ENCODE measurements at places on chromosomes 3 and 15.
A peak's percentile ranks its signal among the peaks of the same experiment; 100 is the strongest.

- peak; percentile 14 for DNase-seq
These were observed 5.0 kb upstream of the UBE2E1 start for GRCh38 chr3:23800731-23801130.

- DNase-seq = no peak
These were observed 19.0 kb upstream of the FAM240A start for GRCh38 chr3:46593274-46593862.

GRCh38 chr3:164023480-164023879, 1054.8 kb downstream of the SI start:
- DNase-seq = no peak

DNA sequence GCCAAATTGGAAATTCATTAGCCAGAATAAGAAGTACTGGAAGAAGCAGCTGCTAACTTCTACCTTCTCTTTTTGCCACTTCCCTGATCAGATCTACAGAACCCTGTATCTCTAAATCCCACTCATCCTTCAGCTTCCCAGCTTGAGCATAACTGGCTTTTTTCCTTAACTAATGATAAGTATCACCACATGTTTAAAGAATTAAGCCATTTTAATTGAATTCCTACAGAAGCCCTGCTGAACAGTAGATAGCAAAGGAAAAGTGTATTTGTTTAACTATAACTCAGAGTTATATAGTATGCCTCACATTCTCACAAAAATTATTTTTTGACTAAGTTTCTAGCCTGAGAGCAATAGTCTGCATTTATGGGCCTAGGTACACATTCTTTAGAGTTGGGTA, 262.4 kb downstream of the UBE2E2 start:
- no peak for DNase-seq

DNA sequence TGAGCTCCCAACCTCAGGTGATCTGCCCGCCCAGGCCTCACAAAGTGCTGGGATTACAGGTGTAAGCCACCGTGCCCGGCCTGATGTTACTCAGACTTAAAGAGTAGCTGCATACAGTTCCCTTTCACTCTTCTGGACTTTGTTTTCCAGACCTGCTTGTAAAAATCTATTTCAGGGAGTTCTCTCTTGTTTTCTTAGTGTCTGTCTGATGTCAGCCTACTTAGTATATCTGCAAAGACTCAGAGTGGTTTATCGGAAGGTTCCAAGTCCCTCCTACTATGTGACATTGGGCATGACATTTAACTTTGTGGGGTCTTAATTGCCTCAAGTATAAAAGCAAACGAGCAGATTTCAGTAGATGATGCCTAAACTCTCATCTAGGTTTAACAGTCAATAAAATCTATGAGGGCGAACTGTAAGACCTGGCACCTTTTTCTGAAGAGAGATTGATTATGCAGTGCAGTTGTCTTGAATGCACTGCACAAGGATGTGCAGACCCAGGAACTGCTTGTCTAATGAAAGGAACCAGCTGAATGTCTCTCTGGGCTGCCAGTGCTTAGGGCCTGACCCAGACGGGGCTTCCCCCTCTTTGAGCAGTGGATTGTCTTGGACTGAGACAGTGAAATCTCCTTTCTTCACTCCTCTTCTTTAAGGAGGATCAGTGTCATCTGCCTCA, 301.4 kb downstream of the PTPRG start:
- DNase-seq = no peak

DNA sequence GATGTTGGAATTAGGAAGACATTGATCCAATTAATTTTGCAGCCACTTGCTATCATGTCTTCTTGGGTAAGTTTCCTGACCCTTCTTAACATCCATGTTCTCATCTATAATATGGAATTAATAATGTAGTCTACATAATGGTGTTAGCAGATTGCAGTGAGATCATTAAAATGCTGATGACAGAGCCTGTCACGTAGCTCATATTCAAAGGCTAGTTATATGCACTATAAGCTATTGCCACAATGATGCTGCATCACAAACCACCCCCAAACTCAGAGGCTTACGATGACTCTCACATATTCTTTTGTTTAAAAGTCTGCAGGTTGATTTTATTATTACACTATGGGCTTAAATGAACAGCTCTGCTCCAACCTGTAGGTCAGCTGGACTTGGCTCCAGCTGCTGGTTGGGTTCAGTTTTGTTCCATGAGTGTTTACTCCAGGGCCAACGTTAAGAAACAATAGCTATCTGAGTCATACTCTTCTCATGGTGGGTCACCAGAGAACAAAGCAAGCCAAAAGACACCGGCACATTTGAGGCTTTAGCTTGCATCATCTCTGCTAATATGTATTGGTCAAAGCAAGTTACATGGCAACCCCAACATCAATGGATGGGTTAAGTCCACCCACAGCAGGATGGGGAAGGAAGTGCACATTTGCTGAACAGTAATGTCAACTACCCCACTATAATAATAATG, 250.0 kb upstream of the SLCO3A1 start:
- DNase-seq = peak; percentile 90

DNA sequence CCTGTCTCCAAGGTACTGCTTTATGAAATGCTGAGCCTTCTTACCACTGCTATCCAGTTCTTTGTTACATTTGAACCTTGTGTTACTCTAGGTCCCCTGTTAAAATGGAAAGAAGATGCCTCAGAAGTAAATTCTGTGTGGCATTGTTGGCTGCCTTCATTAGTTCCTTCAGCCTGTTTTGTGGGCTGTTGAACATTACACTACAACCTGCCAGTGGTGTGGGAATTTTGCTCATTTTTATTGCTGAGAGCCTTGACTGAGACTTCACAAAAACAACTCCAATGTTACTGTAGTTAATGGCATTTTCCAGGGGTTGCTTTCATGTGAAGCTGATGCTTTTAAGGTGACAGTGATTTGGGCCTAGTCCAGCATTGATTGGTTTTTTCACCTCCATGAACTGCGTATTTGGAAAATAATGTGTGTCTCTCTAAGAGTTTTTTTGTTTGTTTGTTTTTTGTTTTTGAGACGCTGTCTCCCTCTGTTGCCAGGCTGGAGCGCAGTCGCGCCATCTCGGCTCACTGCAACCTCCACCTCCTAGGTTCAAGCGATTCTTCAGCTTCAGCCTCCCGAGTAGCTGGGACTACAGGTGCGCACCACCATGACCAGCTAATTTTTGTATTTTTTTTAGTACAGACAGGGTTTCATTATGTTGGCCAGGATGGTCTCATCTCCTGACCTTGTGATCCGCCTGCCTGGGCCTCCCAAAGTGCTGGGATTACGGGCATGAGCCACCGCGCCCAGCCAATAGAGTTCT, 4.3 kb downstream of the MAPK6 start:
- no peak for DNase-seq

DNA sequence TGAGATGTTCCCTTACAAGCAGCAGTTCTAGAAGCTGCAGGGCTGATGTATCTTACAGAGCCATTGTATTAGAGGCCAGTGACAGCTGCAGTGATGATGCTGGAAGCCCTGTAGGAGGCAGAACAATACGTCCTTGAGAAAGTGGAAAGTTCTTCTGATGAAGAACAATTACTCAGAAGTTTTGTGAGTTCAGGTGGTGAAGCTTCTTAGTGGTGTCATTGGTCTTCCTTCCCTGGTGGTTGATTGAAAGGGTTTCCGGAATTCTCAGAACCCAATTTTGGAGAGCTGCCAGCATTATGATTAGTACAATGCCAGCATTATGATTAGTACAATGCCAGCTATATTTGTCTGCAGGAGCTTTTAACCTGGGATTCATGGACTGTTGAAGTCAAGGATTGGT, 356.4 kb downstream of the MFSD1 start:
- DNase-seq = no peak

- DNase-seq = peak; percentile 77
These were observed at the start of gene SLCO3A1 for GRCh38 chr15:91853511-91853947. Gene SLCO3A1, plus strand, starts transcription at chr15:91853708.

DNA sequence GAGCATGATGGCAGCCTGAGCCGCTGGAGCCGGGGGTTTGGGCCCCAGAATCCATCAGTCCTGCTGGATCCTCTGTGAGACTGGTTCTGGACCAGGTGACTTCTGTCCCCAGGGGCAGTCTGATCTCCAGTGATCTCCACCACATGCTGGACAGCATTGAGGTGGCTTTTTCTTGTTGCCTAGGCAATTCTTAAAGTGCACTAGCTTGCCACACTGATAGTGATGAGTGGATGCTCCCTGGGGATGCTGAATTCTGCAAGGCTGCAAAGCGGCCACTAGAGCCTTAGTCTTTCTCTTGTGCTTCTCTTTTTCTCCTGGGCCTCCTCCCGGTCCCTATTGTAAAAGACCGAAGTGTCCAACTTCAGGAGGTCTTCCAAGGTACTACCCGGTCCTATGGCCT, 70.4 kb upstream of the ATP11B start:
- no peak for DNase-seq

- no peak for DNase-seq
These were observed 87.2 kb downstream of the SLCO3A1 start for GRCh38 chr15:91940496-91941381.

GRCh38 chr3:64867224-64867623, 179.4 kb upstream of the ADAMTS9 start:
- no peak for DNase-seq
